ENCODE measurements at places on chromosomes 3 and 15. TPM values are rescaled to one million over a fixed set of nuclear protein-coding genes. Genes with fewer than 3 reads are reported as not detected.
A peak's percentile ranks its signal among the peaks of the same experiment; 100 is the strongest.

DNA sequence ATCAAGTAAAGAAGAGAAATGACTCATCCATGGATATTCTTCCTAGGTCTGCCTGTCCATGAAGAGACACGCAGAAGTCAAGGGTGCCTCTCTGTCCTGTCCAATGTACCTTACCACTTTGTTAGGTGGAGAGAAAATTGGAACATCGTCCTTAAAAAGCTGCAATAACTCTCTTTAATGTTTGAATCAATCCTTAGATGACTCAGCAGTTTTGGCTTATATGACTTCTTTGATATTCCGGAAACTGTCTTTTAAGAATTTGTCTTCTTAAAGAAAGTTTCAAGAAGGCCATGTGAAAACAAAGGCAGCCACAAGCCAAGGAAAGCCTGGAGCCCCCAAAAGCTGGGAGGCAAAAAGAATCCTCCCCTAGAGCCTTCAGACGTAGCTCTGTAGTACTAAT lies 49.2 kb downstream of the MRPL3 start:
- no peak overlapping the region for H3K27ac ChIP-seq
- no peaks in the 10 kb centered on the region for H3K27me3 ChIP-seq
- H3K4me3 ChIP-seq: no peak overlapping the region
- no peak for DNase-seq
- H3K4me1 ChIP-seq: no peaks in the 10 kb centered on the region

GOLGA6A gene
- not detected for total RNA-seq

TMC3 gene
- 0.08 TPM for total RNA-seq

- no peaks in the 10 kb centered on the region for H3K36me3 ChIP-seq
- no peaks in the 10 kb centered on the region for H3K27me3 ChIP-seq
- DNase-seq: no peak
- no peak overlapping the region for H3K4me3 ChIP-seq
- no peaks in the 10 kb centered on the region for H3K4me1 ChIP-seq
These were observed 323.5 kb downstream of the ERC2 start for GRCh38 chr3:56144805-56145204.

DNA sequence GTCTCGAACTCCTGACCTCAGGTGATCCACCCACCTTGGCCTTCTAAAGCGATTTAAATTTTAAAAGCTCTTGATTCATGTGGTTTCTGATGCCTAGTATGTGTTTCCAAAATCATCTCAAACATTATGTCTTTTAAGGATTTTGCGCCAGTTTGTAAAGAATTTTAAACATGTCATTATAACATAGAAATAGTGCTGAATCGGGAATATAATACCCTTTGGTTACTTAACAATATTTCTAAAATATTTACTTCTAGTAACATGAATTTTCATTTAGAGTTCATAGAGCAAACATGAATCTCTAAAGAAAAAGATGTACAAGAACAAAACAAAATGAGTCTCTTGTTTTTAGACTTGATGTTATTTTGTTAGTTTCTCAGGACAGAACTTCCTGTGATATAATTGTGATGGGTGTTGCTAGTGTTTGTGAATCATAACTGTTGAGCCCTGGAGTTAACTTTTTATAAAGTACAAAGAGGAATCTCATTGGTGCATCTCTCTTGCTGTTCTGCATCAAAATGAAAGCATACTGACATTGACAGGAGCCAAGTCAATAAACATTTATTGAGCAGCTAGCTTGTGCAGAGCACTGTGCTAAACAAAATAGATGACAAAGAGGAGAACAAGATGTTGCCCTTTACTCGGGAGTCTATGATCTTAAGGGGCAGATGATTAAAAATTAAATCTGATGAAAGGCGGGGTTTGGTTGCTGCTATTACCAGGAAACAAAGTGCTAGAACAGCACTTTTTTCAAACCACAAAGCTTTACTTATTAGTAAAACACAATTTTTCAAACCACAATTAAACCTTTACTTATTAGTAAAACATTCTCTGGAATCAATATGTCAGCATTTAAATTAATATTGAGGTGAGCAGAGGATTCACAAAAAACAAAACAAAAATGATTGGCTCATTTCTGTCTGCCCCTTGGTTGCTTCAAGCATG lies 73.4 kb downstream of the MME start:
- no peaks in the 10 kb centered on the region for H3K36me3 ChIP-seq
- DNase-seq: no peak
- no peaks in the 10 kb centered on the region for H3K27me3 ChIP-seq
- no peaks in the 10 kb centered on the region for H3K4me1 ChIP-seq
- no peak overlapping the region for H3K4me3 ChIP-seq

SKOR1 gene
- total RNA-seq: 0.19 TPM

DNA sequence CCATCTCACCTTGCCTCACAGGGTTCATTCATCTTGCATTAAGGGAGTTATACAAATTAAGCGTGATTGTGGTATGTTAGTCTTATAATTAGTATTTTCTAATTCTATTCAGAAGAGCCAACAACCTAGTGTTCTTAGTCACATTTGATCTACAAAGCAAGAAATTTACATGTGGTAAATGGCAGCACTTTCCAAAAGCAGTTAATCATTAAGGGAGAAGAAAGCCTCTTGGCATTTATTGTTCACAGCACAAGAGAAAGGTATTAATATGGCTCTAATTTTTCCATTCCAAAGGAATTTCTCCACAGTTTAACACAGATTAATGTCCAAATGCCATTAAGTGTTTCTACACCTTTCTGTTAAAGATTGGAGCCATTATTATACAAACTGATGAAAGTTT lies 1077.1 kb downstream of the ZPLD1 start:
- H3K4me3 ChIP-seq: no peak overlapping the region
- H3K27me3 ChIP-seq: no peaks in the 10 kb centered on the region
- no peak overlapping the region for H3K27ac ChIP-seq
- no peak for DNase-seq
- H3K4me1 ChIP-seq: no peaks in the 10 kb centered on the region

GRCh38 chr3:13188181-13188779 lies 115.1 kb upstream of the IQSEC1 start:
- H3K4me3 ChIP-seq: no peak overlapping the region
- H3K27ac ChIP-seq: no peak overlapping the region
- no peaks in the 10 kb centered on the region for H3K4me1 ChIP-seq
- no peaks in the 10 kb centered on the region for H3K27me3 ChIP-seq

- H3K4me1 ChIP-seq: no peaks in the 10 kb centered on the region
- H3K27ac ChIP-seq: peak overlapping the region; percentile 43
These were observed 70.1 kb downstream of the CD200 start for GRCh38 chr3:112403103-112403502.

GRCh38 chr3:141378556-141378955 lies 10.3 kb downstream of the ZBTB38 start:
- no peak for DNase-seq
- H3K36me3 ChIP-seq: no peaks in the 10 kb centered on the region
- H3K27me3 ChIP-seq: no peaks in the 10 kb centered on the region
- no peak overlapping the region for H3K27ac ChIP-seq

DNA sequence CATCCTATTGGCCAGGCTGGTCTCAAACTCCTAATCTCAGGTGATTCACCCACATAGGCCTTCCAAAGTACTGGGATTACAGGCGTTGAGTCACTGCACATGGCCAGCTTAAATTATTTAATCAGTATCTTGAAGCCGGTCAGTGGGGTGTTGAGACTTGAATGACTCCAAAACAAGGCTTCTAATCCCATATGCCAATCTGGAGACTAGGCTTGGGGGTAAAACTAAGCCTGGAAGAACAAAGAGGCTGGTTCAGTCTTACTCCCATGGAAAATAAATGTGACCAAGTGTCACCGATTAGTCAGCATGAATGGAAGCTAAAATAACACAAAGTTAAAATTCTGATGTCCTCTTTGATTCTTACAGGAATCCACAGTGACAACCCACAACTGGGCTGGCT lies 509.1 kb downstream of the FOXP1 start:
- no peaks in the 10 kb centered on the region for H3K36me3 ChIP-seq
- H3K4me1 ChIP-seq: peaks cover 16% of the 10 kb centered on the region
- H3K4me3 ChIP-seq: no peak overlapping the region
- no peak for DNase-seq
- H3K27me3 ChIP-seq: no peaks in the 10 kb centered on the region

- no peak for DNase-seq
- no peaks in the 10 kb centered on the region for H3K27me3 ChIP-seq
- H3K4me3 ChIP-seq: no peak overlapping the region
- no peaks in the 10 kb centered on the region for H3K36me3 ChIP-seq
- H3K4me1 ChIP-seq: no peaks in the 10 kb centered on the region
These were observed 18.8 kb upstream of the GATM start for GRCh38 chr15:45397116-45397665.

DNA sequence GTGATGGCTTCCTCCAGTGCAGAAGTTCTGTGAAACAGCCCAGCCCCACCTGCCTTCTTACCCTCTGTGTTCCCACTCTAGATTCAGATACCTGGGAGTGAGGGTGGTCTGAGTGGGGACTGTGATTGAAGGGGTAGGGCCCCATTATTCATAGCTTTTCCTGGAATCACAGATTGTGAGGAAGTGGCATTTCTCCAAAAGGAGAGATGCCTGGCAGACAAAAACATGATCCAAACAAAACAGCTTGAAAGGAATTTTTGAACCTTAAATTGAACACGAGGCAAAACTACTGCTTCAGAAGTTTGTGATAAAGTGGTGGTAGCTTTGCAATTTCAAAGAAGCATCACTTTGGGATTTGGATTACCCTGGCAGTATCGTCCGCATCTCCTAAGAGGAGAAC lies 29.2 kb upstream of the NEO1 start:
- DNase-seq: no peak
- H3K27ac ChIP-seq: no peak overlapping the region
- H3K27me3 ChIP-seq: no peaks in the 10 kb centered on the region
- H3K4me3 ChIP-seq: no peak overlapping the region

DNA sequence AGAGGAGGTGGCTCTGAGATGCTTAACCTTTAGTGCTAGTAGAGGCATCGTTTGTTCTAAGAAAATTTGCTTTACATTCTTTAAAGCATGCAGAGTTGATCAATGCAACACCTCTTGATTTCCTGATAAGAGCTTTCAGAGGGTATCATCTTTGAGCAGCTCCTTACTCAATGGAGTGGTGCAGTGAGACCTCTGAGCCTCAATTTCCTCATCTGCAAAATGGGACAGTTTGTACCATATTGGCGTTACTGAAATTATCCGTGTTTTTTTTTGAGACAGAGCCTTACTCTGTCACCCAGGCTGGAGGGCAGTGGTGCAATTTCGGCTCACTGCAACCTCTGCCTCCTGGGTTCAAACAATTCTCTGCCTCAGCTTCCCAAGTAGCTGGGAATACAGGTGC lies 1.6 kb upstream of the TMEM42 start:
- no peaks in the 10 kb centered on the region for H3K36me3 ChIP-seq
- H3K27ac ChIP-seq: no peak overlapping the region
- no peak overlapping the region for H3K4me3 ChIP-seq
- no peak for DNase-seq
- no peaks in the 10 kb centered on the region for H3K4me1 ChIP-seq

GRCh38 chr15:31160740-31161495 lies 59.4 kb upstream of the TRPM1 start:
- H3K27me3 ChIP-seq: no peaks in the 10 kb centered on the region
- no peak overlapping the region for H3K27ac ChIP-seq

DNA sequence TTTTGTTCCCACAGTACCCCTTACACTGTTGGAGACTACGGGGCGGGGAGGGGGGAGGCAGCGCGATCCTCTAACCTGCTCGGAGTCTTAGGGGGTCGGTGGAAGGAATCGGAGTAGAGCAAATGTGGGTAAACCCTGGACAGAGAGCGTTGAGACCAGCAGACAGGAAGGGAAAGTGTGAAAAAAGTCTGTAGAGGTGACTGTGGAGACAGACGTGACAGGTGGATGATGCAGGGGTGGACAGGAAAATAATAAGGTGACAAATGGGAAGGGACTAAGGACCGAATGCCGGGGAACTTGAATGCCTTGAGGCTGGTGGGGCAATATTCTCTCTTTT lies 424 bp downstream of the EAF2 start:
- no peaks in the 10 kb centered on the region for H3K36me3 ChIP-seq
- H3K4me3 ChIP-seq: peak overlapping the region; percentile 66
- no peak for DNase-seq
- H3K27me3 ChIP-seq: no peaks in the 10 kb centered on the region

MAP3K13 gene
- 34.0 TPM for total RNA-seq

GRCh38 chr3:111802163-111802625 lies 56.9 kb upstream of the PHLDB2 start:
- DNase-seq: no peak
- H3K27me3 ChIP-seq: no peaks in the 10 kb centered on the region
- H3K36me3 ChIP-seq: no peaks in the 10 kb centered on the region
- H3K4me3 ChIP-seq: no peak overlapping the region
- H3K4me1 ChIP-seq: no peaks in the 10 kb centered on the region

GOLGA8K gene
- 0.22 TPM for total RNA-seq

DNA sequence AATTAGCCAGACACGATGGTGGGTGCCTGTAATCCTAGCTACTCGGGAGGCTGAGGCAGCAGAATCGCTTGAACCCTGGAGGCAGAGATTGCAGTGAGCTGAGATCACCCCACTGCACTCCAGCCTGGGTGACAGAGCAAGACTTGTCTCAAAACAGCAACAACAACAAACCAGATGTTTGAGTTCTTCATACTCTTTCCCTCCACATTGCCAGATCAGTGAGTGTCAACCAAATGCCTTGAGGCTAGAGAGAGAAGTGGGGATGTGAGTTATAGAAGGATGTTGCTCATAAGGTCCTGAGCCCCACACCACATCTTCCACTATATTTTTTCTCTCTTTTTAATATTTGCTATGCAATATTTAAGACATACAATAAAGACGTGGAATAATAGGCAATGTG lies 19.8 kb downstream of the MAPKBP1 start:
- H3K36me3 ChIP-seq: no peaks in the 10 kb centered on the region
- H3K27ac ChIP-seq: no peak overlapping the region
- no peak overlapping the region for H3K4me3 ChIP-seq
- no peaks in the 10 kb centered on the region for H3K4me1 ChIP-seq
- DNase-seq: no peak
- H3K27me3 ChIP-seq: no peaks in the 10 kb centered on the region

DNA sequence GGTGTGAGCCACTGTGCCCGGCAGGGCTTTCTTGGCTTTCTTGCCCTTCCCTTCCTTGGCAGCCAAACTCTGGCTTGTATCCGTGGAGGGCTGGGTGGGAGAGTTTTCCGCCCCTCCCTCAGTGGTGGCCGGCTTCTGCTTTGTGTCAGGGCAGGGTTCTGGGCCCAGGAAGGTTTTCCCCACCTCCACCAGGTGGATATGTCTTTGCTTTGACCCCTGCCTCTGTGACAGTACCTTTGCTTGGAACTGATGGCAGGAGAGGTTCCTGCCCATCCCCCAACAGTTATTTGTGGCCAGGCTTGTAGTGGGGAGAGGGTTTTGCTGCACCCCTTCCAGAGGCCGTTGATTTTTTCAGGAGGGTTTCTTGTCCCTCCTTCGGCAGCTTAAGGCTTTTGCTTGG lies 24.3 kb downstream of the CSPG5 start:
- H3K4me3 ChIP-seq: no peak overlapping the region
- H3K27ac ChIP-seq: no peak overlapping the region
- no peaks in the 10 kb centered on the region for H3K36me3 ChIP-seq

GRCh38 chr3:23199649-23200048 lies 3.5 kb upstream of the UBE2E2 start:
- H3K4me1 ChIP-seq: no peaks in the 10 kb centered on the region
- no peak overlapping the region for H3K27ac ChIP-seq
- peaks cover 4% of the 10 kb centered on the region for H3K27me3 ChIP-seq
- no peak overlapping the region for H3K4me3 ChIP-seq

DNA sequence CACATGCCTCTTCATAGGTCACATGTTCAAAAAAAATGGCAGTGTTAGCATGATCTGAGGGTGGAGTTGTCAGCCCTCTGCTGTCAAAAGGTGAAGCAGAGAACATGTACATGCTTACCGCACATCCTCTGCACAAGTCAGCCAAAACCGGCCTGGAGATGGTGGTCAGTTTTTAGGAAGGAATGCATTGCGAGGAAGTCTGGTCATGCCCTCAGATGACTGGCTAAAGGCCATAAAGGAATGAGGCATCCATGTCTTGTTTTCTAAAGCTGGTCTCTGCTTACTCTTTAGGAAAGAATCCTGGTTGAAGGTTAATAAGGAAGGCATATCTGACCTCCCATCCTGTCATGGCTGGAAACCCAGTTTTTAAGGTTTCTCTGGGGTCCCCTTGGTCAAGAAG lies 292.0 kb upstream of the CCDC54 start:
- H3K4me3 ChIP-seq: no peak overlapping the region
- DNase-seq: no peak
- no peaks in the 10 kb centered on the region for H3K4me1 ChIP-seq
- H3K27me3 ChIP-seq: no peaks in the 10 kb centered on the region
